ENCODE measurements at places on chromosomes 7 and 10.

GRCh38 chr10:92395271-92395670 is 104.3 kb downstream of the MARCHF5 start:
- DNase-seq = no peak

- no peak for DNase-seq
These were observed 79.8 kb downstream of the ABI1 start for GRCh38 chr10:26780793-26781601.

GRCh38 chr10:124226271-124227054 is 133.1 kb upstream of the CHST15 start:
- DNase-seq = no peak

DNA sequence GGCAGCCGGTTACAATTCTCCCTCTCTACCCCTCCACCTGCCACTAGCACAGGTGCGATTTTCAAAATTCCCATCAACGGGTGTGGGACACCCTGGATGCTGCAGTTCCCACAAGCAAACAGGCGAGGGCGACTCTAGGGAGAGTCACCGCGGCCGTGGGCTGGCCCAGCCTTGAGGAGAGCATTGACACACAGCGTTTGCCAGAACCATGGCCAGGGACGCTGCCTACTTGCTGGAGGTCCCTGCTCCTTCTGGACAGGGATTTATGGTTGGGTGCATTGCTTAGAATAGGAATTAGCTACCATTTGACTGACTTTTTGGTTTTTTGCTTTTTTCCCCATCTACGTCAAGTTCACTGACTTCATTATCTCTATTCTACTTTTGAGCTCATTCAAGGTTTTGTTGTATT is 19.0 kb upstream of the CLDN4 start:
- DNase-seq = no peak

DNA sequence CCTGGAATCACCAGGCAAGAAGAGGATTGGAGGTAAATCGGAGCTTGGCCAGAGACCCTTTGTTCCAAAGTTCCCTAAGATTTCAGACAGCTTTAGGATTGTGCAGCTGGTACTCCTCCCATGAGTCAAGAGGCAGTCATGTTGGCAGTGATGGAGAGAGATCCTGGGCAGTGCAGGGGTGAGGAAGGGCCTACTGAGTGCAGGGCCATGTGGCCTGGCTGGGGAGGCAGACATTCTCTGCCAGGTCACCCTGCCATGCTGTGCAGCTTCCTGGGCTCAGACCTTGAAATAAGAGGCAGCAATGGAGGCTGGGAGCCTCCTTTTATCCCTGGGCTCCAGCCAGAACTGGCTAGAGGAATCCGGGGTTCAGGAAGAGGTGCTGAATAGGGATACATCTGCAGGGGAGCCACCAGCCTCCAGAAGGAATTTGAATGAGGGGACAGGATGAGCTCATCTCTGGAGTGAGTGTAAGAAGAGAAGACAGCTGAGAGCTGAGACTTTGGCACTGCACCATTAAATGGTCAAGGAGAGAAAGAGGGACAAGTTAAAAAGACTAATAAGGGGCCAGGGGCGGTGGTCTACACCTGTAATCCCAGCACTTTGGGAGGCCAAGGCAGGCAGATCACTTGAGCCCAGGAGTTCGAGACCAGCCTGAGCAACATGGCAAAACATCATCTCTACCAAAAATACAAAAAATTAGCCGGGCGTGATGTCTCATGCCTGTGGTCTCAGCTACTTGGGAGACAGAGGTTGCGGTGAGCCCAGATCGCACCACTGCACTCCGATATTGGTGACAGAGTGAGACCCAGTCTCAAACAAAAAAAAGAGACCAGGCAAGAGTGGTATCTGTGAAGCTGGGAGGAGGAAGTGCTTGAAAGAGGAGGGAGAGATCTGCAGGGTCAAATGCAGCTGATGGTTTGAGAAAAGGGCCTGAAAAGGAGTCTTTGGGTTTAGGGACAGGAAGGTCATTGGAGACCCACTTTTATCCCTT is 12.0 kb downstream of the SFTPD start:
- DNase-seq = no peak

- DNase-seq = no peak
These were observed 4.0 kb upstream of the ADAP1 start for GRCh38 chr7:958221-959200.

- peak; percentile 75 for DNase-seq
These were observed 106.0 kb downstream of the ADARB2 start for GRCh38 chr10:1631282-1631681.

DNA sequence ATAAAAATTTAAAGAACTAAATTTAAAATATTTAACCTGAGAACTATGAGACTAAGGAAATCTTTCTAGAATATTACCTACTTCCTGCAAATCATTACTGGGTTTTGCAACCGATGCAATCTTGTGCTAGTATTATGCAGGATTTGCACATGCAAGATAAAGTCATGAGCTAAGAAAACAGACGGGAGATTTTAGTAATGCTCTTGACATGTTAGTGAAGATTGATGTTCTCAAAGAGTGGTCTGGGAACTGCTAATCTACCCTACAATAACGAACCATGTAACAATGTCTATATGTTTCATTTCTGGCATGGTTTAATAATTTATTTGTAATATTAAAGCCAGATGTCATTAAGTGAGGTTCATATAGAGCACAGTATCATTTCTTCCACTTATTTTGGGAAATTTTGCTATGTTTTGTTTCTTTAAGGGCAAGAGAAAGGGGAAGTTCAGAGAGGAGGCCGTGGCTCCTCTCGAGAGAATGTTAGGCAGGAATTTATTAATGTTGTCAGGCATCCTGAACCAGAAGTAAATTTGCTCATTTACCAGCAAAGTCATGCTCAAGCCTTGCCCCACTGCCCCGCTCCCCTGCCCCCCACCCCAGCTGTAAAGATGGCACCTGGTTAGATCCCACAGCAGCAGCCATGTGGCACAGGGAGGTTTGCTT is 22.8 kb downstream of the LRRC17 start:
- no peak for DNase-seq

DNA sequence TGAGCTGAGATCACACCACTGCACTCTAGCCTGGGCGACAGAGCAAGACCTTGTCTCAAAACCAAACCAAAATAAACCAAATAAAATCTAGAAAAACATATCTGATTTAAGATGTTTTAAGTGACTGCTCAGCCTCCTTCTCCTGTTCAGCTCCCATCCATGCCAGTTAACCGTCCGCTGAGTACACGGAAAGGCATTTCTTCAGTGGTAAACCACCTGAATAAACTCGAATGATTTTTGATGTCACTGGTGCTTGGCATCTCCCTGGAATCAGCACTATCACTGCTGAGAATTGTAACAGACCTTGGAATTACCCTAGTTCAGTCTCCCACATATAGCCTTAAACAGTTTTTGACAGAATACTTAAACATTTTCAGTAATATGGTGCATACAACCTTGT is 24.1 kb upstream of the NRCAM start:
- DNase-seq = no peak

DNA sequence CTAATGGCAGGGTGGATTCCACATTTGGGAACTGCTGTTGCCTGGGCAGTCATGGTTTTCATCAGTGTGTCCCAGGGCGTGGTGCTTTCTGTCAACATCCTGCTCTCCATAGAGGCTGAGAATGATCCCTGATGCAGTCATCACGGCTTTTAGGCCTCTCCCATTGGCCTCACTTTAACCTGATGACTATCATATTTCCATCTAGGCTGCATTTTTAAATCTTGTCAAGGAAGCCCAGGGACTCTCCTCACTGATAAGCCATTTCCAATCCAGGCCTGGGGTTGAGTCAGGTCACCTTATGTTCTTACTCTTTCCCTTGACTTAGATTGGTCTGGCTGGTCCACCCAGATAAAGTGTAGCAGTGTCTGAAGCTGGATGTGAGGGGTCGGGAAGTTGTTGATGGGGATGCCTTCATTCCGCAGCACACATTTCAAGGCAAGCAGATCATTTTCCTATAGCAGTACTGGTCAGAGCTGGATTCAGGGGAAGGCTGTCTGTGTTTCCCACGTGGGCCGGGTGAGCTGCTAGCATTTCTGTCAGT is 177.0 kb downstream of the AUTS2 start:
- no peak for DNase-seq

DNA sequence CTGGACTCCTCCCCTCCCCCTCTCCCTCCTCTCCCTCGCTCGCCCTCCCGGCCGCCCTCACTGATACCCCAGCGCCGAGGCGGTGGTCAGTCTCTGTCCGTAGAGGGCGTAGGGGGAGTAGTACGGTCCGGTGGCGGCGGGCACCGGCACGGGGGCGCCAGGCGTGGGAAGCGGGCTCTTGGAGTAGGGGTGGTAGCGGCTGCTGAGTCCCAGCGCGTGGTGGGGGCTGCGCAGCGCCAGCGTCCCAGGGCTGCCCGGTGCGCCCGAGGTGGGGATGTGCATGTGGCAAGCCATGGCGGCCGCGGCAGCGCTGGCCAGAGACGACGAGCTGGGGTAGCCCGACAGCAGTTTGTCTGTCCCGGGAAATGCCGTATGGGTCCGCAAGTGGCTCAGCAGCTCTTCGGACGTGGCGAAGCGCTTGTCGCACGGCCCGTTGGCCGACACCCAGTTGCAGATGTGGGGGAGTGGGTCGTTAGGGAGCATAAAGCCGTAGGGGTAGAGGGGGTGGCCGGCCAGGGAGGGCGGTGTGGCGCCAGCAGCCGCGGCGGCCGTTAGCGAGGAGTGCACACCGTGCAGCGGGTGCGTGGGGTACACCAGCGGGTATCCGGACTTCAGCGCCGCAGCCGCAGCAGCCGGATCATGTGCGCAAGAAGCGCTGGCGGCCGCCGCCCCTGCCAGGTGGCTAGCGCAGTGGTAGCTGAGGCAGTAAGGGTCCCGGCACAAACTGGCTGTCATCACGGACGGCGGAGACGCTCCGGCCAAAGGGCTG is 2.7 kb downstream of the ZNF503 start:
- DNase-seq = no peak

DNA sequence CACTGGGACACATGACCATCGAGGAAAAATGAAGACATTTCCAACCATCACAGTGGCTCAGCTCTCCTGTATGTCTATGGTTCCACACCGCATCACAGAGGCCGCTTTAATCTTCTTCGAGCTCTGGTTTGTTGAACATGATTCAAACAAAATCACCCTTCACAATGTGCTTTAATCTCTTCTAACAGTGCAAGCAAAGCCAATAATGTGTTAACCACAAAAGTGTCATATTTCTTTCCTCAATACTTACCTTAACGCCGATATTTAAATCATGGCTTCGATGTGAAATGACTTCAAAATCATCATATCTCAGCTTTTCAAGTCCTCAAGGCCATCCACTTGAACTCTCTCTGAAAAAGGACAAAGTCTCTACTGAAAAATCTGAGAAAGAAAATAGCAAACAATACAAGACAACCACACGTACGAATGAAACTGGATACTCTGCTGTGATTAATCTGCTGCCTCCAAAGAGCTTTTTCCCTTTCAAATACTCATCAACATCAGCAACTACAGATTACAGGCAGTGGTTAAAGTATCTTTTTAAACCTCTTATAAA is 23.0 kb upstream of the SVIL start:
- no peak for DNase-seq

DNA sequence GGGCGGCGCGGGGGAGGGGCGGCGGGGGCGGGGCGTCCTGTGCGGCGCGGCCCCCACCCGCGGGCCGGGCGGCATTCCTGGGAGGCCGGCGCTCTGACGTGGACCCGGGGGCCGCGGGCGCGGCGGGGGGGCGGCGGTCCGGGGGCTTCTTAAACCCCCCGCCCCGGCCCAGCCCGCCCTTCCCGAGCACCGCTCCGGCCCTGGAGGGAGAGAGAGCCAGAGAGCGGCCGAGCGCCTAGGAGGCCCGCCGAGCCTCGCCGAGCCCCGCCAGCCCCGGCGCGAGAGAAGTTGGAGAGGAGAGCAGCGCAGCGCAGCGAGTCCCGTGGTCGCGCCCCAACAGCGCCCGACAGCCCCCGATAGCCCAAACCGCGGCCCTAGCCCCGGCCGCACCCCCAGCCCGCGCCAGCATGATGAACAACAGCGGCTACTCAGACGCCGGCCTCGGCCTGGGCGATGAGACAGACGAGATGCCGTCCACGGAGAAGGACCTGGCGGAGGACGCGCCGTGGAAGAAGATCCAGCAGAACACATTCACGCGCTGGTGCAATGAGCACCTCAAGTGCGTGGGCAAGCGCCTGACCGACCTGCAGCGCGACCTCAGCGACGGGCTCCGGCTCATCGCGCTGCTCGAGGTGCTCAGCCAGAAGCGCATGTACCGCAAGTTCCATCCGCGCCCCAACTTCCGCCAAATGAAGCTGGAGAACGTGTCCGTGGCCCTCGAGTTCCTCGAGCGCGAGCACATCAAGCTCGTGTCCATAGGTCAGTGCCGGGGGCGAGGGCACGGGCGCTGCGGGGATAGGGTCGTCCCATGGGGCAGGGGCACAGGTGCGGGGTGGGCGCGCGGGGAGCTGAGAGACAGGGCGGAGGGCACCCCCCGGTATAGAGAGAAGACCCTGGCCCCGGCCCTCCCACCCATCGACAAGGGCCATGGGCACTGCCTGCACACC is at the start of gene FLNC:
TSS of gene FLNC (plus strand) at position 176 of the 947 bp plus-strand sequence. CDS start at position 408, 232 bp downstream.
- DNase-seq = no peak

DNA sequence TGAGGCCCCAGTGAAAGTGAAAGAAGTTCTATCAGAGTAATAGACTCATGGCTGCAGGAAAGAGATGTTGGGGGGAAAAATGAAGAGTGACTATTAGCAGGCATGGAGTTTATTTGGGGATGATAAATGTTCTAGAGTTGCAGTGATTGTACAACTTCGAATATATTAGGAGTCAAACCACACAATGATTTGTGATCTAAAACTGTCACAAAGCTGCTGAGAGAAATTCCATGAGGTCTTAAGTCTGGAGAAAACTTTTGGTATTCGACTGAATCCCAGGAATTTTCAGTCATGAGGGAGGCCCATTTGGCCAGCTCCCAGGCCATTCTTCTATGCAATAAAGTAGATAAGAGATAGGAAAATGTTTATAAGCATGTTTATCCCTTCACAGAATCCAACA is 55.9 kb upstream of the UNC5B start:
- no peak for DNase-seq

DNA sequence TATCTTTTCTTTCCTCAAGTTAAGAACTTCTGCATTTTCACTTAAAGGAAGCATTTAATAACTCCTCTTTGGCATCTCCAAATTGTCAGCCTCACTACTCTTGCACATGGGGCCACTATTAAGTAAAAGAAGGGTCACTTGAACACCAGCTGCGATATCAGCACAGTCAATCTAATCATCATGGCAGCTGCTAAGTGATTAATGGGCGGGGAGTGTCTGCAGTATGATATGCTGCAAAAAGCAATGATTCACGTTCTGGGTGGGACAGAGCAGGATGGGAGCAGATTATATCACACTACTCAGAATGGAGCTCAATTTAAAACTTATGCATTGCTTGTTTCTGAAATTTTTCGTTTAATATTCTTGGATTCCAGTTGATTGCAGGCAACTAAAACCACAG is 447.4 kb upstream of the PFKP start:
- DNase-seq = no peak

DNA sequence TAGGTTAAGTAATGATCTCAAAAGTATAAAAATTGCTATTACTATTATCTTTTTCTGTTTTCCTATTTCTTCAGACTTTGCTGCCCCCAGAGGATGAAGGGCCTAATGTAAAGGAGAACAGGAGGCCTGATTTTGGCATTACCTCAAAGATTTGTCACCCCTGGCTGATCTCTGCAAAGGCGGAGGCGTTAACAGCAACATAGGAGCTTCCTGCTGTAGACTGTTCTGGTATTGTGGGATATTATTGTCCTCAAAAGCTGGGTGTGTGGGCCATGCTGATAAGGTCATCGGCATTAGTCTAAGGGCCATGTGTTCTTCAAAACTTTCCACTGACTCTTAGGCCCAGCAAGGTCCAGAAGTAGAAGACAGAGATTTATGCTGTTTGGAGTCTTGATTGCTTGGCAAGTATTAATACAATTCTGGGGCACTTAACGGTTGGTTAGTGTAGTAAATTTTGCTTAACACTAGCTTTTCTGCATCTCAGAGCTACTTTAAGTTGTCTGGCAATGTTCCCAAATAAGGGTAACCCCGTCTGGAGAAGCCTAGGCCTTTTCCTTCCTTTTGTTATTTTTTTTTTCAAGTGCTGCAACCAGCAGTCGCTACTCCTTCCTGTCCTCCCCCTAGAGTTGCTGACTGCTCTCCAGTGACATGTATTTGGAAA is 14.0 kb upstream of the ENTPD1 start:
- DNase-seq = no peak
